ENCODE measurements at places on chromosomes 11 and 22.

DNA sequence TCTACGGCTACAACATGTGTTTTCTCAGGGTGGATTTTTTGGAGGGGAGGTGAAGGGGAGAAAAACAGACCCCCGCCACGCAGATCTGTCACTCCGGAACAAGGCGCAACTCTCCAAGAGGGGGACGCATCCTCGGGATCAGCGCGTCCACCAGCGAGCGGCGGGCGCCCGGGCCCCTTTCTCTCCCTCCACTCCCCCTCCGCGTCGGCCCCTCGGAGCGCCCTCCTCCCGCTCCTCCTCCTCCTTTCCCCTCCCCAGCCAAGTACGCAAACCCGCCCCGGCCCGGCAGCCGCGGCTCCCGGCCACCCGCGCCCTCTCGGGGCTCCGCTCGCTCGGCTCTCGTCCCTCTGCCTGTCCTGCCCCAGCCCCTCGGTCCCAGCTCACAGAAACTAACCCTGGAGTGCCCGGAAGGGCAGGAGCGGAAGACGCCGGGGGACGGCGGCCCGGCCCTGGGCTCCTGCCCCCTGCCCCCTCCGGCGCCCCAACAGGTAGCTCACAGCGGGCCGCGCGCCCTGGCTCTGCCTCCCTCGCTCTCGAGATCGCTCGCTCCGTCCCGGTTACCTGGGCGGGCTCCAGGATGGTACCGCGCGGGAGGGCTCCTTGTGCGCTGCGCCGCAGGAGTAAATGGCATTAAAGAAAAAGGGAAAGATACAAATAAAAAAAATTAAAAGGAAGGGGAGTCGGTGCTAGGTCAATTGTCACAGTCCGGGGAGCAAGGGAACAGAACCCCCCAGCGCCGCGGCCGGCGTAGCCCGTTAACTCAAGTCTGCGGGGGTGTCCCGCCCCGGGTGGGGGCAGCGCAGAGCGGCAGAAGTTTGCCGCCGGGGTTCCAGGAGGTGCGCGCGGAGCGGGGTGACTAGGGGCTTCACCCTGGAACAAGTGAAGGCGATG lies 131.4 kb upstream of the C11orf58 start:
- no peak for DNase-seq

DNA sequence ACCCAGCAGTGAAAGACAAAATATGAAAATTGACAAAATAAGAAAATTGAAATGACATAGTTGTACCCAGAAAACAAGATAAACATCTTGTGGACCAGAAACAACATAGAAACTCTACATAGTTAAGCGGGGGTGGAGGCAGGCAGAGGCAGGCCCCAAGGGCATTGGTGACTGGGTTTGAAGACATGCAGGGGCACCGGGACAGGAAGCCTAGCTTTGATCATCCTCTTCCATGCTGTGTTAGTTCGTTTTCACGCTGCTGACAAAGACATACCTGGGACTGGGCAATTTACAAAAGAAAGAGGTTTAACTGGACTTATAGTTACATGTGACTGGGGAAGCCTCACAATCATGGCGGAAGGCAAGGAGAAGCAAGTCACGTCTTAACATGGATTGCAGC lies 33.5 kb upstream of the CRTAM start:
- DNase-seq: no peak

DNA sequence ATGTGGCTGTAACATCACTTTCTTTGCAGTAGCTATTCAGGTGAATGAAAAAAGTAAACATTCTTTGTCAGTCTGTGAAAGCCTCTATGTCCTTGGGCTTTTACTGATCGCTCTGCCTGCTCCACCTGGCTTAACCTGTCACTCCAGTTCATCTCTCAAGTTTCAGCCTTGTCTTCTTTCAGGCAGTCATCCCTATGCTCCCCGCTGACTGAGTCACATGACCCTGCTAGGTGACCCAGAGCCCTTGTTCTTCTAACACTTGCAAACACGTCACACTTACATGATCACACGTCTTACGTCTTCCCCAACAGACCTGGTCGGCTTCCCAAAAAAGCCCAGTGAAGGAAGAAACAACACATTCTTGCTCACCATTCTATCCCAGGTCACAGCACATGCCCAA lies 499.3 kb upstream of the TENM4 start:
- no peak for DNase-seq

GRCh38 chr22:36379593-36380361 lies 8.0 kb downstream of the MYH9 start:
- DNase-seq: peak; percentile 42

DNA sequence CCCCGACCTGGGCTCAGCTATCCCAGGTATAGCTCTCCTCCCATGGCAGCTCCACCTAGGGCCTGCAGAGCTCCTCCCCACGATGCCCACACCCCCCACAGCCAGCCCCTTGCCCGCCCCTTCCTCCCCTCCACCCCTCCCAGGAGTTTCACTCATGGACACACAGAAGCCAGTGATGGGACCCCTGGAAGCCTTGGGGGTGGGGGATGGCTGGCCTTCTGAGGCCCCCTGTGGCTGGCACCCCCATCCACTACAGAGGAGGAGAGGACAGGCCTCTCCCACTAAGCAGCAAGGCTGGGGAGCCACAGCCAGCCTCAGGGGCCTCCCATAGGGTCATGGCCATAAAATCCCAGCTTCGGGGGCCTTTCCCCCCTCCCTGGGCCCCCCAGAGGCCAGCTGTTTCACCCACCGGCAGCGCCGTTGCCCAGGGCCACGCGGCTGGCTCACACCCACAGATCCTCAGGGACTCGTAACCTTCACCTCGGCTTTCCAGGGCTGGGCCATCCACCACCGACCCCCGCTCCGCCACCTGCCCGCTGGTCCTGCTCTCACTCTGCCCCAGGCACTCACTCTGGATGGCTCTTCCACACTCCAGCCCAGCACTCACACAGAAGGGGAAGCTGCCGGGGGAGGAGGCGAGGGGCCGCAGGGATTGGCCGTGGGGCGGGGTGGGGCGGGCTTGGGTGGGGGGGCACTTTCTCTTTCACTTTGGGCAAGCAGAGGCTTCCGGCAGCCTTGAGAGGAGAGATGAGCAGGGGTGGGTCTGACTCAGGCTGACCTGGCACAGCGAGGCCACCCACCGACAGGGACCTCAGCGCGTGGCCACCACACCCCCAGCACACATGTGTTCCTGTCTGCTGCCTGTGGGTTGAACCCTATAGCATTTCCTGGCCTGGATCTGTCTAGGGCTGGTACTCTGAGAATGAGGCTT lies 2.2 kb downstream of the SLC25A22 start:
- peak; percentile 72 for DNase-seq

Measured in T-helper 9 cell (primary cell).